ENCODE measurements at places on chromosomes 5 and 9.

- no peak for DNase-seq
Measured at GRCh38 chr5:73820326-73820725, 194.3 kb downstream of the ARHGEF28 start.

DNA sequence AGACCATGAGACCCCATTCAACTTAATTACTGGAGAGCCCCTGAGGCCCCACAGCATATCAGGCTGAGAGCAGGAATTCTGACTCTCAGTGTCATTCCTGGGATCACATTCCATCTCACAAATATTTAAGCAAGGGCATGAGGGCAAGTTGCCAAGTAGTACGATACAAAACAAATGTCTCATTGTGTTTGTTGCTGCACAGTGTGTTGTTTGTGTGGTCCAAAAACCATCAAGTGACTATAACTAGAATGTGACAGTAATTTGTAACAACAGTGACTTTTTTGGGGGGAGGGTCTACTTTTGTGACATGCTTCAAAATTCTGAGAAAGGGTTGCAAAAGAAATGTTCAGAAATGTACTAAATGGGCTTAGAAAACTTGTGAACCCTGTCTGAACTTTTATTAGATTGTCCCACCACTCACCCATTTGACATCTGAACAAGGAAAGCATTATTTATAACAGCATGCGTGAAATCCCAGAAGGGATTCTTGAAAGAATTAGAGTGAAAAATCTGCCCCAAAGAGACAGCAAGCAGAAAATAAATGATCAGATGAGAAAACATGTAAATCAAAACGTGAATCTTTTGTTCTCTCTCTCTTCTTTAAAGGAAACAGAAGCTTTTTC is 347.0 kb downstream of the NTRK2 start:
- DNase-seq: no peak

GRCh38 chr5:174970502-174970901 is 246.1 kb downstream of the MSX2 start:
- DNase-seq: no peak

DNA sequence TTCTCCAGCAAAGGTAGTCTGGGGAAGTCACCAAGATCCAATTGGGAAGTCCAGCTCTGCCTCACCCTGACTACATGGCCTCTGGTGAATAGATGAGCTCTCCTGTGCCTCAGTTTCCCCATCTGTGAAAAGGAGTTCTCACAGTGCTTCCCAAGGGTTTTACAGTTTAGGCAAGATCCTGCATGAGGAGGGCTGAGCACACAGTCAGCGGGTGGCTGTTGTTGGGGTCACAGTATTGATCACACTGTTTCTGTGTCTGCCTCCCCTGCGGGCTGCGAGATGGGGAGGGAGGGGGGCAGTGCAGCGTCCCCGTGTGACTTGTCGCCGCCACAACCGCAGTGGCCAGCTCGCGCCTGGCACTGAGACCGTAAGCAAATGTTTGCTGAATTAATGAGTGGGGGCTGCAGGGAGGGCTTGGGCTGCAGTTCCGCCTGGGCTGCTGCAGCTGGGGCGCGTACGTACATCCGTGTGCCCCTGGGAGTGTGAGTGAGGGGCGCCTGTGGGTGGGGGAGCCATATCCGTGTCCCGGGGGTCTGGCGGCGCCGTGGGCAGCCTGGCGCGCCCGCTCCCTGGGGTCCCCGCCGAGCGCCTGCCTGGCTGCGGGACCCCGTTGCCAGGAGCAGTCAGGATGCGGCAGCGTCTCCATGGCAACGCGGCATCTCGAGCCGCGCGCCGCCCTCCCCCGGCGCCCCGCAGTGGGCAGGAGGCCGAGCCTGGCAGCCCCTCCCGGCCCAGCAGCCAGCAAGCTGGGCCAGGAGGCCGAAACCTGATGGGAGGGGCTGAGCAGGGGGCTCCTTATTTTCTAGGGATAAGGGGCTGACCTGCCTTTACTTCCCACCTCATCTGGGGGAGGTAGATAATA is 31.4 kb upstream of the PSD2 start:
- no peak for DNase-seq

- DNase-seq: no peak
Measured at GRCh38 chr5:170836226-170836625, 25.6 kb upstream of the RANBP17 start.

DNA sequence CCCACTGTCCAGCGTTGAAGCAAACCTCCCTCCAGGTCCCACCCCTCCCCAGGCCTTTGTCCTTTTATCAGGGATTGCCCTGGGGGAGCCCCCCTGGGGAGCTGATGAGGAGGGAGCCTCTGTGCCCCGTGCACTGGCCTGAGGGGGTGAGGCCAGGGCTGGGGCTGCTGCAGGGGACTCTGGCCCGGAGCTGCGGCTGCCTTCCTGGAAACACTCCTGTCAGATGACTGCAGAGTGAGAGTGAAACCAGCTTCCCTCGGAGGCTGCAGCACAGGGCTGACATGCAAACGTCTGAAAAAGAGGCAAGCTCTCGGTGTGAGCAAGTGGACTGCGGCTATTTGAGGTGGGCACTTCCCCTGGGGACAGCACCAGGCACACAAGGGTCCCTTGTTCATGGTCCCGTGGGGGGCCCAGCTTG is 4.6 kb upstream of the TRAF2 start:
- DNase-seq: no peak

- peak; percentile 48 for DNase-seq
Measured at GRCh38 chr9:133506653-133507038, 18.1 kb downstream of the MYMK start.

DNA sequence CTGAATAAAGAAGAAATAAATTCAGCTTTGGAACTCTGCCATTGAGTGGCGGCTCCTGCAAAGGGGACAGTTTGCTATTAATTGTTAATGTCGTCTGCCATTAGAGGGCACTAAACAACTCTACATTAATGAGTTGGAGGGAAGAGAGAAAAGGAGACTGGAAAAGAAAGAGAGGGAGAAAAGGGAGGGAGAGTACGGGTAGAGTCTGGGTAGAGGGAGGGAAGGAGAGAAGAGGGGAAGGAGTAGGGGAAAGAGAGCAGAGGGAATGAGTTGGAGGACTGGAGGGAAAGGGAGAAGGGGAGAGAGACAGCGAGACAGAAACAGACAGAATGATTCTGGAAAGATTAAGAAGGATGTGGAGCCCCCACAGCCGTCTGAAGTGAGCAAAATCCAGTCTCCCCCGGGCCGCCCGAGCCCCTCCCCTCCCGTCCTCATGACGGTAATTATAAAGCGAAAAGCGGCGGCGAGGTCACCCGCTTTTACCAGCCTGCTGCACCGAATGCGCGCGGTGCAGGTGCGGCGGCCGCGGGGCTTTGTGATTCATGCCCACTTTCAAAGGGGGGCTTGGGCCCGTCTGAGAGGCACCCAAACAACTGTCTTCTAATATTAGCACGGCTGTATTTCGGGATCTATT is 1.9 kb upstream of the FST start:
- peak; percentile 56 for DNase-seq

DNA sequence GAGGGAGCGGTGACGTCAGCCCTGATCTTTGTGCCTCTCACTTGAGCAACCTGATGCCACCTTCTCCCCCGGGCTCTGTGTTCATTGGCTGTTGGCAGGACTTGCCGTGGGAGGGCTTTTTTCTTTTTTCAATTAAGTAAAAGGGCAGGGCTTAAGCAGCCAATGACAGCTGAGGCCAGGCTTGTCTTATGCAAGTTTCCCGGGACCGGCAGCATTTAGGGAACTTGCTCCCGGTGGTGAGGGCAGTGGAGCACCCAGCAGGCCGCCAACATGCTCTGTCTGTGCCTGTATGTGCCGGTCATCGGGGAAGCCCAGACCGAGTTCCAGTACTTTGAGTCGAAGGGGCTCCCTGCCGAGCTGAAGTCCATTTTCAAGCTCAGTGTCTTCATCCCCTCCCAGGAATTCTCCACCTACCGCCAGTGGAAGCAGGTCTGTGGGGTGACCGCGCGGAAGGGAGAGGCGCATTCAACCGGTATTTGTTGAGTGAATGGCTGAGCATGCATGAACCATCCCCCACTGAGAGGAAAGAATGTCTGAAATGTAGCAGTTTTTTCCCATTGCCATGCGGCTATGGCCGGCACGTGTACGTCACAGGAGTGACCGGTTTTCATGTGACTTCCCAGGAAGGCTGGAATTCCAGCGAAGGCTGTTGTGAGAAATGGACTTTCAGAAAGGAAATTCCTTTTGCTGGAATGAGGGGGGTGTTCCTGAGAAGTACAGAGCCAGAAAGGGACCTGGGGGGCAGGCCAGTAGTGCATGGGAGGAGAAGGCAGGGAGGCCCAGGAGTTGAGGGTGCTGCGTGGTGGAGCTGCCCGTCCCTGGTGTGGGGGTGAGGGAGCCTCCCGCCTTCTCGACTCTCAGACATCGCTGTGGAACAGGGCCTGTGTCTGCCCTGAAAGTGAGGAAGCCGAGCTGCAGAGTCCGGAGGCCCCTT is 29.0 kb downstream of the PTGES2 start:
- DNase-seq: peak; percentile 91

DNA sequence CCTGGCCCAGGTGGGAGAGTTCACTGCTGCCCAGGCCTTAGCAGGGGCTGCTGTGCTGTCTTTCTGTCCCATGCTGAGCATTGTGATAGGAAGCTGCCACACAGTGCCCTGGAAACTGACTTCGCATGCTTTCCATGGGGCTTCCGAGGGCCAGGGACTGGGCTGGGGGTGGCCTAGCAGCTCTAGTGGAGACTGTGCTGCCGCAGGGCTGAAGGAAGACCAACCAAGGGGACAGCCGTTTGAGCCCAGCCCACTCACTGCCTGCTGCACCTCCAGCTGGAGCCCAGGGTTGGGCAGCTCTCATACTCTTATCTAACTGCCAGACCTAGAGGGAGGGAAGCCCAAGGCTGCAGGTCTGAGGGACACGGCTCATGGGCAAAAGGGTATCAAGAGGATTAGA is 79.2 kb downstream of the RGS3 start:
- no peak for DNase-seq

DNA sequence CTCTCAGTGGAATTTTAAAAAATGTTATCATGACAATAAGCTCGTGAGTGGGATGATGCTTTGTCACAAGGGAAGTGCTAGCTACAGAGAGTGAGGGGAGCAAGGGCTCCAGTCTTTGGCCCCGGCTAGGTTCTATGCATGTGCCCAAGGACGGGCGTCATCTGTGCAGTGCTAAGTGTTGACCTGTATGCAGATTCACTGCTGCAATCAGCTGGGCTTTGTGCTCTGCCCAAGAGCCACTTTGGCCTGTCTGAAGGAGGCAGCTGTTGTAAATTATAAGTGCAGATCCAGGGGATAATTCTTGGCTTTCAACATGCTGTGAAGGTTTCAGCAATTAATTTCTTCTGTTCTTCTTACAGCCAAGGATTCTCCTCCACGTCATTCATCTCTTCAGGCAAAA is 268.6 kb downstream of the PSAT1 start:
- no peak for DNase-seq

GRCh38 chr5:83077662-83078261 is 415 bp downstream of the XRCC4 start:
- DNase-seq: peak; percentile 2

DNA sequence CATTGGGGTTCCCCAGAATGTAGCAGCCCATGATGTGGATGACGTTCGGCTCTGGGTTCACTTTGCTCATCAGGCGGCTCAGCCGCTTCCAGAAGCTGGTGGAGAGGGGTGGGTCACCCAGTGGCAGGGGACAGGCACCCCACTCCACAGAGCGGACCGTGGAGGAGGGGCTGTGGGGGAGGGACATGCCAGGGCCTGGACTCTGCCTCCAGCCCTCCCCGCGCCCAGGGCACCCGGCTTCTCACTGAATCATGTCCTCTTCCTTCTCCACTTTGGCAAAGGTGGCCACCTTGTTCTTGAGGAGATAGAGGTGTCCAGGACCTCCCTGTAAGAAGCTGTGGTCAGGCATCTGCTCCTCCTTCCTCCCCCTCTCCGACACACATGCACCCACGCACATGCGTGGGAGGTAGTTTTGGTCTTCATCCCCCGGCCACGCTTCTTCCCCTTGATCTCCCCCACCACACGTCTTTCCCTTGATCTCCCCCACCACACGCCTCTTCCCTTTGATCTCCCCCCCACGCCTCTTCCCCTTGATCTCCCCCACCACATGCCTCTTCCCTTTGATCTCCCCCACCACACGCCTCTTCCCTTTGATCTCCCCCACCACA is 8.9 kb upstream of the ENTPD8 start:
- DNase-seq: no peak

- no peak for DNase-seq
Measured at GRCh38 chr9:97763874-97764273, 66.7 kb upstream of the XPA start.

DNA sequence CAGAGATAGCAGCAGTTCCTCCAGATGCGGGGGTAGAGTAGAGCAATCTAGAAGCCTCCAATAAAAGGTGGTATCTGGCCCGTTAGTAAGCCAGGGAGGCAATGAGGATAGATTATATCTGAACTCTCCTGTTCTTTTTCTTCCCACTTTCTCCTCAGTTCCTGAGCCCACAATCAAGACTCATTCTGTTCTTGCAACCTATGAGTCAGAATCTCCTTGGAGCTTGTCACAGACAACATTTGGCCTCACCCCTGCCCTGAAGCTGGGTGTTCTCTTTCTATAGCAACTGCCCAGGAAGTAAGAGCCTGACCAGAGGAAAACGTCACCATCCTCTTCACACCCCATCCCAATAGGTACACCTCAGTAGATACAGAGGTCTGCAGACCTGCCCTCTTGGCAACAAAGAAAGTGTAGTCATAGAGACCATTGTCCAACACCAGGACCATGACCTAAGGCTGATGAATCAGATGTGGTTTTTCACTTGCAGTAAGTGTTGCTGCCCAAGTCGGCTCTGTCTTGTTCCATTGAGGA is 76.3 kb upstream of the PCA3 start:
- DNase-seq: no peak

DNA sequence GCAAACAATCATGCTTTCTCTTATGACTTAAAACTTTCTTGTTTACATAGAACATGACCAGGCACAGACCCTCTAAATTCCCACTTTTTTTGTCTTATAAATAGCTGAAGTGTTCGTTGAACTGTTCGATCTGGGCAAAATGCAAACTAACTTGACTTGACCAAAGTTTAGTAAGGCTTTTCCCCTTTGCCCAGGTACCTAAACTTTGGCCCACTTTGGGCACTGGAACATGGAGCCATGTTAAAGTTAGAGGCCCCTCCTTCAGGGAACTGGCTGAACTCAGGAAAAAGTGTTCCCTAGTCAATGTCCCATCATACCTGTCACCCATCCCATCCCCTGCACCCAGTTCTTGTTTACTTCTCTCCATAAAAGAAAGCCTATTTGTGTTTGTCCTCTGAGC is 9.4 kb upstream of the AMACR start:
- DNase-seq: no peak

Data from HTR-8/SVneo (cell line).